B cell (primary cell): ENCODE measurements at places on chromosomes 6 and 20. TPM values are rescaled to one million over a fixed set of nuclear protein-coding genes. Genes with fewer than 3 reads are reported as not detected.

Gene HMGA1
- 66.4 and 72.3 TPM in 2 replicates for total RNA-seq

GRCh38 chr6:159981071-159981402 is 12.2 kb downstream of the IGF2R start:
- H3K27ac ChIP-seq = no peak overlapping the region
- H3K36me3 ChIP-seq = no peaks in the 10 kb centered on the region

Gene SOBP
- 1.3 and 1.5 TPM in 2 replicates for total RNA-seq

Gene SIGLEC1
- 0.15 TPM in 2 replicates for total RNA-seq

Gene BPIFB1
- not detected in 2 replicates for total RNA-seq

- no peaks in the 10 kb centered on the region for H3K36me3 ChIP-seq
- no peak overlapping the region for H3K4me3 ChIP-seq
- no peak overlapping the region for H3K27ac ChIP-seq
- no peaks in the 10 kb centered on the region for H3K27me3 ChIP-seq
- no peaks in the 10 kb centered on the region for H3K4me1 ChIP-seq
Measured at GRCh38 chr6:104286641-104287040, 573.1 kb downstream of the HACE1 start.

Gene MYCT1
- total RNA-seq = not detected in 2 replicates

Gene HECA
- 50.4 and 53.0 TPM in 2 replicates for total RNA-seq

Gene RAET1G
- not detected in 2 replicates for total RNA-seq

GRCh38 chr6:128124713-128125112 is 223.9 kb upstream of the THEMIS start:
- no peaks in the 10 kb centered on the region for H3K4me1 ChIP-seq
- no peak for DNase-seq
- no peak overlapping the region for H3K4me3 ChIP-seq
- no peaks in the 10 kb centered on the region for H3K27me3 ChIP-seq

Gene OR2J3
- not detected in 2 replicates for total RNA-seq
